ENCODE measurements at places on chromosomes 3 and 15.

DNA sequence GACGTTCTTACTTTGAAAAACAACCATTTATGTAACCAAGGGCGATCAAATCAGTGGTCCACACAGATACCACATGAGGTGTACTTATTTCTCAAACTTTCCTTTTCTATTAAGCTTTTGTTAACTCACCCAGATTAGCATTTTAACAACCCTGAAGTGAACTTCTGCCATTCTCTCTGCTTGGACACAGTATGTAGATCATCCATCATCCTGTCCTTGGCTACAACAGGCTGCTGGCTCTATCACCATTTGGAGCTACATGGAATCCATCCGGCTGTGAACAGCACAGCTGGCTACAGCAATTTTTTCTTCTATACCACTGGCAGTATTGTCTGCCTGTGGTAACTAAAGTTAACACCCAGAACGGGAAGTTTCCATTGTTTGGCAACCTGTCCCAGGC lies 4.4 kb downstream of the SEMA6D start:
- no peak for DNase-seq

- DNase-seq = no peak
These were observed 105.3 kb downstream of the TNIK start for GRCh38 chr3:171354706-171355582.

- no peak for DNase-seq
These were observed 747.9 kb upstream of the CCDC54 start for GRCh38 chr3:106629215-106629832.

DNA sequence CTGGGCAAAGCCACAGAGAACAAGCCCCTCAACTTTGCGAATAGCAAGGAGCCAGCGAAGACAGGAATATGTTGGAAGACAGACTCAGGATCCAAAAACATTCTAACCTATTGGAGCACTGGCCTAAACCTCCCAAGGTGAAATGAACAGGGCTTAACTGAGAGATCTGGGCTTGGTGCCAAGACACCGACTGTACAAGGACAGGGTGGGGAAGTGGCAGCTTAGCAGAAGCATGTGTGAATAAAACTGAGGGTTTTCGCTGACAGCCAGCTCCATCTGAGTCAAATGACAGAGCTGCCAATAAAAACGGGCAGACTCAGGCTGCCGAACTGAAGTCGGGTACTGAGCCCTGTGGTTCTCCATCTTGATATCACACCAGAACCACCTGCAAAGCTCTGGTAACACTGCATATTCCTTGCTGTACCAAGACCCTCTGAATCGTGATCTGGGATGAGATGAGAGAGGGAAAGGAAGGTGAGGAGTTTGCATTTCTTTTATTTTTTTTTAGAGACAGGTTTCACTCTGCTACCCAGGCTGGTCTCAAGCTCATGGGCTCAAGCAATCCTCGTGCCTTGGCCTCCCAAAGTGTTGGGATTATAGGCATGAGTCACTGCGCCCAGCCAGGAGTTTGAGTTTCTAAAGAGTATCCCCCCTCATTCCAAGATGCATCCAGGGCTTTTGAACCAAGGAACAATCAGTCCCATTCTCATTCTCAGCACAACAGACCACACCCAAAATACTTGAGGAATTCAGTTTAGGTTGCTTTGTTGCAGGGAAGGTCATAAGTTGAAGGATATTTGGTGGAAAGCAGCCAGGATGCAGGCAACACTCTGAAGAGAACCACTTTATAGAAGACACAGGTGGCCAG lies 6.0 kb upstream of the PLCB2 start:
- peak; percentile 69 for DNase-seq

GRCh38 chr3:88912294-88912877 lies 195.0 kb upstream of the EPHA3 start:
- DNase-seq = no peak

DNA sequence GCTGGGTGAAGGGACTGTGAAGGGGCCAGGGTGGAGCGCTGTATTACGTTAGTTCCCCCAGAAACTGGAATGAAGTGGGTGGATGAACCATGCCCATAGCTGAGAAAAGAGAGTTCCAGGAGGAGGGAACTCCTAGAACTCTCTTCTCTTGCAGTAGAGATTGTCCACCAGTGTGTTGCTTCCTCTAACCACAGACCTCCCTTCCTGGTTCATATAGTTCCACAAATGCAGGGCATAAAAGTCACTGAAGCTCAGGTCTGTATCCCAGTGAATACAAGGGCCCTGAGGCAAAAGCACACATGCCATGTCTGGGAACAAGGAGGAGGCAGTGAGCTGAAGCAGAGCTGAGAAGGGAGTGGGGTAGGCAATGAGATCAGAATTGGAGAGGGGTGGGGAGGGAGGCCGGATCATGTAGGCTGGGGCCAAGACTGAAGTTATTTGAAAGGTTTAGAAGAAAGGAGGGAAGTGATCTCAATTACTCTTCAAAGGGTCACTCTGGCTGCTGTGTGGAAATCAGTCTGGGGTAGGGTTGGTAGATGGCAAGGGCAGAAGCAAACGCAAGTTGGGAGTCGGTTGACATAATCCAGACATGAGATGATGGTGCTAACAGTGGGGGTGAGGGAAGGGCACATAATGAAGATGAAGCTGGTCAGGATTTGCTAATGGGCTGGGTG lies 6.5 kb downstream of the A4GNT start:
- no peak for DNase-seq

DNA sequence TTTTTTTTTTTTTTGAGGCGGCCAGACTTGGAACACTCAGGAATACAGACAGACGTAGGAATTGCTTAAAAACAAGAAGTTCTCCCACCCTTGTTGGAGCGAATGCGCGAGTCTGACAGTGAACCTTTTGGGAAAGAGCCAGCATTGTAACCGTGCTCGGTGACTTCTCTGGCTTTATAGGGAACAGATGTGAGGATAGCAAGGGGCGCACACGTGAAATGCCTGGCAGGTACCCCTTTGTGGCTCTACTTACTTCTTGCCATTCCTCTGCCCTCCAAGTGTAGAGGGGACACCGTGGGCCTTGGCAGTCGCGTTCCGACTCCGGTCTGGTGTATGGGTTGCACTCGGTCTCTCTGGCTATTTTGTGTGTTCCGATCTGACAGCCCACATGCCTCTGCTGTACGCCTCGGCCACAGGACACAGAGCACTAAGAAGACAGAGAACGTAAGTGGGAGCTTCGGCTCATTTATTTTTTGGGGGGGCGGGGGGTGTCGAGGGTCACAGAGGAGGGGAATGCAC lies 126.4 kb downstream of the ADAMTS9 start:
- no peak for DNase-seq

GRCh38 chr3:58492494-58492905 lies 604 bp downstream of the KCTD6 start:
- no peak for DNase-seq

DNA sequence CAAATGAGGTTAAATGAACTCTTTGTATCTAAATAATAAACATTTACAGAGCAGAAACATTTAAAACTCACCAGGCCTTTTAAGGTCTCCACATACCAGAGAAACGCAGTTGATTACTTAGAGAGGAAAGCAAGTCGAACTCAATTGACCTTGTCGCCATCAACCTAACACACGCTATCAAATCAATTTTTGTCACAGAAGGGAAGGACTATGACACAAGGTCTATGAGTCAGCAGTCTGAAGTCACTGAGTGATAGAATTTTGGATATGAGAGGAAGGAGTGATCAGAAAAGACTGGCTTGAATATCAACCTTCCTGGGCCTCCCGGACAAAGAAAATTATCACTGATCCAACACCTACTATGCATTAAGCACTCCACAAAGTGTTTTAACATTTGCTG lies 514.4 kb upstream of the ZNF385D start:
- DNase-seq = no peak

DNA sequence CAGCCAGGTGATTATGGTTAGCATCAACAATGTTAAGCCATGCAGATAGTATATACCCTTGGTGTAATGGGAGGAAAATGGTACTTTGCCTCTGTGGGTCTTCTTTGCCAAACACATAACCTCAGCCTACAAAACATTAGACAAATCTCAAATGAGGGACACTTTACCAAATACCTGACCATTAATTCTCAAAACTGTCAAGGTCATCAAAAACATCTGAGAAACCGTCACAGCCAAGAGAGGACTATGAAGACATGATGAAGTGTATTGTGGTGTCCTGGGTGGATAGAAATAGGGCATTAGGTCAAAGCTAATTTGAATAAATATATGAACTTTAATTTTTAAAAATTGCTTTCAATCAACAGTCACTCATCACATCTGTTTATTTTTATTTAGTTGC lies 1036.1 kb downstream of the AGBL1 start:
- DNase-seq = no peak

DNA sequence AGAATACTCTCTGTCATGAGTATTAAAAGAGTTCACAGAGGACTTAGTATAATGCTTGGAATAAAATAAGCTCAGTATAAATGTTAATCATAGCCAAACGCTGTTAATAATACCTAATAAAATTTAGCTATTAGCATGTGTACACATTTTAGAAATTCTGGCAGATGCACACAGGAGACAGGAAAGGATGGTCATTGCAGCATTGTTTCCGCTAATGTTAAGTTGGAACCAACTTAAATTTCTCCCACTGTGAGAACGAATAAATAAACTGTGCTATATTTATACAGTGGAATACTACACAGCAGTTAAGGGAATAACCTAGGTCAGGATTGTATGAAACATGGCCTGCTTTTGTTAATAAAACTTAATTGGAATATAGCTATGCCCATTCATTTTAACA lies 370.4 kb upstream of the TGFBR2 start:
- no peak for DNase-seq

Data from aorta (tissue), 5 donors.